ENCODE measurements at places on chromosomes 3 and 15.

GRCh38 chr3:58384381-58385090 lies 49.1 kb downstream of the PDHB start:
- no peak for DNase-seq

- DNase-seq: no peak
Observed at GRCh38 chr3:128824132-128824850, 55.1 kb upstream of the ACAD9 start.

DNA sequence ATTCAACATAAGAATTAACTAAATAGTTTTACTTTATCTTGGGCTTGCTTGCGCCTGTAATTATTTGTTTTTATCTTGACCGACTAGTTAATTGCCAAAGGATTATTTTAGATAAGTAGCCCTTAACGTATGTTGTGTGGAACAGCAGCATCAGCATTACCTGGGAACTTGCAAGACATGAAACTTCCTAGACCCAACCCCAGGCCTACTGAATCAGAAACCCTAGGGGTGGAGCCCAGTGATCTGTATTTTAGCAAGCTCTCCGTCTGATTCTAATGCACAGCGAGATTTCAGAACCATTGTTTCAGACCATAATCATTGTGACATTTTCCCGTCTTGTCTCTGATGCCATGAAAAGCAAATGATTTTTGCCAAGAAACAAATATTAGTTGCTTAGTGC lies 31.1 kb downstream of the FILIP1L start:
- no peak for DNase-seq

DNA sequence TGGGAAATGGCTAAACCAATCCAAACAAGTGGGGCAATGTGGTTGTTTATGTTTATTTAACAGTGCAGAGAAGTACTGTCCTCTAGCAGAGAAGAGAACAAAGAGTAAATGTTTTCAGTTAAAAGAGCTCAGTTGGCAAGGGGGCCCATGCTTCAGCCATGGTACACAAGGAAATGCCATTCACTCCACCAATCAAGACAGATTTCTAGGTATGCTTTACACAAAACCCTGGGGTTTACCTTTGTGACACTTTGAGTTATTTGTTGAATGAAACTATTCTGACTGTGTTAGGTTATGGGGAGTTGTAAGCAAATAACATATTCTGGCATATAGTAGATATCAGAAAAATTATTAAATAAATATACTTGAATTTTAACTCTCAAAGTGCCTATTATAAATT lies 228.5 kb upstream of the MME start:
- DNase-seq: no peak

DNA sequence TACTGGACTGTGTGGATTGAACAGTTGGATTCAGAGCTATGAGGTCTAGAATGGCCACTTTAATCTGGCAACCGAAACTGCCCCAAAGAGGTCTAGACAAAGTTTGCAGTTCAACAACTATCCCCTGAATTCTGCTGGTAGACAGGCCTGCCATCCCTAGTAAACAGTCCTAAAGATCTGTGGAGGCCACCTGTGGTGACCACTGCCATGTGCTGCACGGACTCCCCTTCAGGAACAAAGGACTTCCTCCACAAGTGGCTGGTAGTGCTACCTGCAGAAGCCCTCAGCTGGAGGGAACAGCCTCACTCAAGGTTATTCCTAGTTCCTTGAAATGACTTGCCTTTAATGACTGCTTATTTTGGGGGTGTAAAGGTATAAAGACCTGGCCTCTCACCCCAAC lies 6.1 kb downstream of the TNFAIP8L3 start:
- DNase-seq: no peak

GRCh38 chr15:42939841-42940240 lies 19.3 kb upstream of the TTBK2 start:
- DNase-seq: no peak

DNA sequence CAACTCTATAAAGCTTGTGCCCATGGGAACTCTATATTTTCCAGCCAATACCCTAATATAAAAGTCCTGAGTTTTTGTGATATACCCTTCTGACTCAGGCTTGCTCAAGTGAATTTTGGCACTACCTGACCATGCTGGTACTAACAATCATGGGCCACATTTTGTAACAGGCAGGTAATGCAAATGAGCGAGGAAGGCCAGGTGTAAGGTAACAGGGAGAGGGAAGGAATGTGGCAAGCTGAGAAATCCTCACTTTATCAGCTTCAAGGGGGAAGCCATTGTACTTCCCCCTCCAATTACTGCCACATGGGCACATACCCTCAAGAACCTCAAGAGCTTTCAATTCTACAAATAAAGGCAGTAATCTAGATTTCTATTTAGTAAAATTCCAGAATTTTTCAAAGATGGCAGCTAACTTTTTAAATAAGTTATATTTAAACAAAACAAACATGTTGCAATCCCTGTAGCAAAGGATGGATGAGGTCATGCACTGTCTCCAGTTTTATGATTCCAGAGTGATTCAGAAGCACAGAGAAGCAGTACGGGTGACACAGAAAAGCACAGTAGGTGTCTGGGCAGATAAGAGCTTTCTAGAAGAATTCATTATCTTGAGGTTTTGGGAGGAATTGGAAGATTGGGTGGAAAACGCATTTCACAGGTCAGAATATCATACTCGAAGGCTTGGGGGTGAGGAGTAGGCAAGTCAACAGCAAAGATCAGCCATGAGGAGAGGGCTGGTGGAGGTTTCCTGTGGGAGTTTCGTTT lies 87.6 kb downstream of the FOXP1 start:
- DNase-seq: no peak

DNA sequence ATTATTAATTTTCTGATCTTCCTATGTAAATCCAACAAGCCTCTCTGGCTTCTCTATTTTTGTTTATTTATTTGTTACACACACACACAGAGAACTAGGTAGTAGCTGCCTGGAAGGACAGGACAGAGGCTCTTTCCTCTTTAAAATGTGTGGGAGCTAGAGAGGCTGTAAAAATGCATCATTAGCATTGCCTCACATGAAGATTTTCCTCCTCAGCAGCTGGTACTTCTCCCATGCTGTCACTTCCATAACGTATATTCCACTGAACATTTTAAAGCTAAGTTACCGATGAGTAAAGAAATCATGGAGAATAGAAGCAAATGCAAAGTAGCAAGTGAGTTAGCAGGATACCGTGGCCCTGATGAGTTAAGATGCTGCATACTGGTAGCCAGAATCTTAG lies 63.9 kb downstream of the IMPG2 start:
- DNase-seq: no peak

DNA sequence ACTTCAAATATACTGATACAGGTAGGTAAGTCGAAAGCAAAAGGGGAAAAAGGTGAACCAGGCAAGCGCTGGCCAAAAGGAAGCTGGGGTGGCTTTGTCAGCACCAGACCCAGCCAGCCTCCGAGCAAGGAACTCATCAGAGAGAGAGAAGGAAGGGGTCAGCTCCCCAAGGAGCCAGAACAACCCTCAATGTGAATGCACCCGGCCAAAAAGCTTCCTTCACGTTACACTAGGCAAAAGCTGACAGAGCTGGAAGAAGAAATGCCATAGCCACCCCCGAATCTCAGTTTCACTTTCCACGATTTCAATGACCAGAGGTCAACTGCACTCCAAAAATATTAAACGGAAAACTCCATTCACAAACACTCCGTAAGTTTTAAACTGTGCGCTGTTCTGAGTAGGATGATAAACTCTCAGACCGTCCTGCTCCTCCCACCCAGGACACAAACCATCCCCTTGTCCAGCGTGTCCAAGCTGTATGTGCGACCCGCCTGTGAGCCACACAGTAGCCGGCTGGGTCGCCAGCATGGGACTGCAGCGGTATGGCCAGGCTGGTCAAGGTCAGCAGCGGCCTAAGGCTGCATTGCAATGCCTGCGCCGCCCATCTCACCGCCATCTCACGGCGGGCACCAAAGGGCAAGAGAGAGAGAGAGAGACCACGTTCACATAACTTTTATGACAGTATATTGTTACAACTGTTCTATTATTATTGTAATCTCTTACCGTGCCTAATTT lies 29.7 kb downstream of the CYFIP1 start:
- no peak for DNase-seq

Data from effector memory CD8-positive, alpha-beta T cell (primary cell).